ENCODE measurements at places on chromosomes 6 and 20. TPM values are rescaled to one million over a fixed set of nuclear protein-coding genes. Genes with fewer than 3 reads are reported as not detected.

- DNase-seq = no peak
These were observed 50.2 kb downstream of the NCOA3 start for GRCh38 chr20:47551841-47552240.

- peak; percentile 86 for DNase-seq
These were observed 44.2 kb downstream of the ZNF831 start for GRCh38 chr20:59207742-59208357.

GRCh38 chr6:87714093-87714842 is 12.2 kb upstream of the AKIRIN2 start:
- DNase-seq = peak; percentile 55

DNA sequence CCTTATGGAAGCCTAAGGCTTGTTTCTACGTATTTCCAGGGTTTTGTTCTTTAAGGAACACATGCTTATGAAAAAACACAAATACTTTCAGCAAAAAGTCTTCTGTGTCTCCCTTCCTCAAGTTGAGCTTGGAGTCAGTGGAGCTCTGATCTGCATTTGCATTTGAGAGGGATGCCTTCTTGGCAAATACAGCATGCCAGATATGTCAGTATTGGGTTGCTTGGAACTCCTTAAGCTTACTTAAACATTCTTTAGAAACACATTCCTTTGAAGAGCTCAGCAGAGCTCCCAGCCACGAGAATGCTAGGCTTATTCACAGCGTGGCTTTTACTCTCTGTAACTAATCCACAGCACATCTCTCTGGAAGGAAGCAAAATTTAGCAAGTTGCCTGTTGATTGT is 68.3 kb downstream of the ANKRD6 start:
- DNase-seq = no peak

DNA sequence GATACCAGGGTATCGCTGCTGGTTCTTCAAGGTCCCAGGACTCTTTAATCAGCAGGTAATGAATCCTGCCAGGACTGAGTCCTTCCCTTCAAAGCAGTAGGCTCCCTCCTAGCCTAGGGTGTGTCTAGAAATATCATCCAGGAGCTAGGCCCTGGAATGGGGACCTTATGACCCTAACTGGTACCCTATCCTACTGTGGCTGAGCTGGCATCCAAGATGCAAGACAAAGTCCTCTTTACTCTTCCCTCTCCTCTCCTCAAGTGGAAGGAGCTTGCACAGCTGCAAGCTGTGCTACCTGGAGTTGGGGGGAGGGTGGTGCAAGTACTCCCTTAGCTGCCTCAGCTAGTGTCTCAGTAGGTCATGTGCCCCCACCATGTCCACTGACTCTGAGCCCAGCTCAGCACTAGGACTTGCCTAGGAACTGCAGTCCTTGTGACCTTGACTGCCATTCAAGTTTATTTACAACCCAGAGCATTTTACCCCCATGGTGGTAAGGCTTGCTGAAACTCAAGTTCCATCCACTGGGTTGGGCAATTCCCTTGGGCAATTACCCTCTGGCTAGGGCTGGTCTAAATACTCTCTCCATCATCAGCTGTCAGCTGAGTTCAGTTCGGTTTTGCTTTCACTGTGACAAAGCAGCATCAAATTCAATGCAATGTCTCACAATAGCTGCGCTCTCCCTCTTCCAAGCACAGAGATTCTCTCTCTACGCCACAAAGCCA is 48.4 kb upstream of the TOP1 start:
- peak; percentile 34 for DNase-seq

- DNase-seq = no peak
These were observed 31.3 kb upstream of the FAM184A start for GRCh38 chr6:119109654-119110325.

DNA sequence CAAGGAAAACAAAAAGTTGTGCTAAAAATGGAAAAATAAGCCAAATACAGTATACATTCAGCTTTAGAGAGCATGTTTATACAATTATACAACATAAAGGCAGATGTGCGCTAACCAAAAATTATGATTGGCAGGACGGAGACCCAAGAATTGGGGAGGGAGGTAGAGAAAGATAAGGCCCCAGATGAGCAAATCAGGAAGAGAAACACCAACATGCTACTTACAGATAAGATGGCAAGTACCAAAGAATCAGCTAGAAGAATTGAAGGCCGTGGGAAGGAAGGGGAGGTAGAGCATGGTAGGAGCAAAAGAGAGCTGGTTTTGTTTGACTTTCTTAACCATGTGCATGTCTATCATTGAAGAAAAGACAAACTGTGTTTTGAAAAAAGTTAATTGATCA is 45.4 kb downstream of the PRND start:
- DNase-seq = no peak

DNA sequence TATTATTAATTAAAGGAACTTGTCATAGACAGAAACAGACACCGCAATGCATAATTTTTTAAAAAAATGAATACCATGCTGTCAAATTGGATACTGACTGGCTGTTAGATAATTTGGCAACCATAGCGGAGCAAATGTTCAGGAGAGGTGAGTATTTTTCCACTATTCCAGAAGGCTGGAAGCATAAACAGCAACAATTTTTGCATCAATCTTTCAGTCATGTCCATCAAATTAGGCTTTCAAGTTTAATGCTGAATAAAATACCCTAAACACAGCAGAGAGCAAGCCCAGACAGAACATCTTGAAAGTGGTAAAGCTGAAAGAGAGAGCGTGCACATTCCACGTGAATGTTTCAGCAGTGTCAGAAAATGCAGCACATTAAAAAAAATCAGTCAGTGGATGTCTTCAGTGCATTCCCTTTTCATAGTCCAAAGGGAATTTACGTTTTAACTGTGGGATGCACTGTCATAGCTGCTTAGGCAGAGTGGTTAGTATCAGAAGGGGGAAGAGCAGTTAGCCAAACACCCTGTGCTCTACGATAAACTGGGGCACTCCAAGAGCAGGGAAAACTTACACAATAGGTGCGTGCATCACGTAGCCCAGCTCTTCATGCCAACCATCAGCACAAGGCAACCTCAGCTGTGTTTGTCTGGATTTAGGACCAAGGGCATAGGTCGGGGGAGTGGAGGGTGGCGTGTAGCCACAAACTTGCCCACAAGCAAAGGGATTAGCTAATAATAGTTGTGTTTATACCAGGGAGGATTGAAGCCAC is 116.2 kb upstream of the STMND1 start:
- DNase-seq = no peak

DNA sequence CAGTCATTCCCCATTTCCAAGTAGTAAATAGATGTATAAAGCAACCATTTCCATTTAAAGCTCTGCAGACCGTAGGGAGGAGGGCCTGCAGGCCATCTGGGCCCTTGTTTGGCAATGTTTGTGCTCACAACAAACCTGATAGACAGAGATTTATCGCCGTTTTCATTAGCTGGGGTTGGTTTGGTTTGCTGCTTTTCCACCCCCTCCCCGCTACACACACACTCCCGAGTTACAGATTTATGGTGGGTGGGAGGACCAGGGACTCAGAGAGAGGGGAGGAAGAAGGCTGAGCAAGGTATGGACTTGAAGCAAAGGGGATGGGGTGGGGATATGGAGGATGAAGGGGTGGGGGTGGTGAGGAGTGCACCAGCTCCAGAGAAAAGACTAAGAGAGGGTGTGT is 36.6 kb upstream of the FOXP4 start:
- DNase-seq = no peak

GRCh38 chr20:41095110-41095969 is 42.0 kb upstream of the PLCG1 start:
- DNase-seq = peak; percentile 69

DNA sequence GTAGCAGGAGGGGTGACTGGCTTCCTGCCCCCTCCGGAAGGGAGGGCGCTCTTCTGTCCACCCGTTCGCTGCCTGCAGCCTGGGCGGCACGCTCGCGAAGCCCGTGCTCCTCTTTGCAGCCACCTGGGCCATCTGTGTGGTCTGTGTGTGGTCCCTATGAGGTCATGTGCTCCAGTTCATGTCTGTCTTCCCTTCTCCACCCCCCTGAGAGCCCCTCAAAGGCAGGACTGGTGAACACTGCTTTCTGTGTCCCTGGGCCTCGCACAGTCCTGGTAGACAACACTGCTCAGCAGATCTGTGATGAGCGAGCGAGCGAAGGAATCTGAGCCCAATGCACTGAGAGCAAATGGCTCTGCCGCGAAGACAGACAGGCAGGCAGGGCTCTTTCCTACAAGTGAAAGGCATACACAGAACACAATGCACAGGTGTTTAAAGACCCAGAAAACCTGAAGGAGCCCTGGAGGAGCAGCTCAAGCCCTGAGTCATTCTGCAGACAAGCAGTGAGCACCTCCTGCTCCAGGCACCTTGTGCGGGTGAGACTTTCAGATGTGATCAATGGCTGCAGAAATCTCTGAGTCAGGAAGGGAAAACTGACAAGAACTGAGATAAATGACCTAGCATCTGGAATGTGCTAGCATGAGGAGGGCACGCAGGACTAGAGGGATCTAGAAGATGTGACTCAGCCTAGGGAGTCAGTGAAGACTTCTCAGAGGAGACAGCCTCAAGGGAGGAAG is 27.1 kb downstream of the PPP1R3G start:
- DNase-seq = no peak

DNA sequence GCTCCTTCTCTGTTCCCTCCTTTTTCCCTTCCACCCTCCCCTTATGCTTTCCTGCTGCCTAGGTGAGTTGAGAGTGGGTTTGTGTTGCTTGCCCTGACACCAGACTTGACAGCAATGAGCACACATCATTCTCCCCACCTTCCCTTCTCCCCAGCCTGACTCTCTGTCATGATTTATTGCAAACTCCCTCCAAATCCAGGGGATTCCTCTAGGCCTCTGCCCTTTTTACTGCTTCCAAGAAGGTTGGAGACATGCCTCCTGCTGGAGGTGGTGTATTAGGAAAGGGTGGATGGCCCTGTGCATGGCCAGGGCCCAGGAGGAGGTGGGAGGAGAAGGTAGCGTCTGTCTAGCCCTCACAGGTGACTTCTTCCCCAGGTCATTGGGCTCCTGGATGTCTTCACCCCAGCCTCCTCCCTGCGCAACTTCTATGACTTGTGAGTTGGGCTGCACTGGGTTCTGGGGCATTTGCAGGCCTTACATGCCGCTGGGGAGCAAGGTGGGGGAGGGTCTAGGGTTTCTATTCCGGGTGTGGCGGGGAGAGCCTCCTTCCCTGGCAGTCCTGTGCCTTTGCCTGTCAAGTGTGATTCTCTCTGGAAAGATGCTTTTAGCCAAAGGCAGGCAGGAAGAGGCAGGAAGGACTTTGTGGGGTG is 2.1 kb downstream of the MAPK13 start:
- no peak for DNase-seq

DNA sequence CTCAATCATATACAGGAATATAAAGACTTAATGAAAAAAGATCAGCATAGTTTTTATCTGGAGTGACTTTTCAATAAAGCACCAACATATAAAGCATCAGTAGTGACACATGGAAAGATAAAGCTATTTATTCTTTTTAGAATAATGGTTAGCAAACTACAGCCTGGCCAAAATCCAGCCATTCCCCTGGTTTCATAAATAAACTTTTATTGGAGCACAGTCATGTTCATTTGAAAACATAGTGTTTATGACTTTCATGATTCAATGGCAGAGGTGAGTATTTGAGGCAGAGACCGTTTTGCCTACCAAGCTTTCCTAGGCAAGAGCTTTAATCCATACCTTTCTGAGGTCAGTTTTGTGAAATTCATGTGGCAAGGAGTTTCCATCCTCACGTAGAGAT is 153.5 kb downstream of the RPS12 start:
- no peak for DNase-seq

DNA sequence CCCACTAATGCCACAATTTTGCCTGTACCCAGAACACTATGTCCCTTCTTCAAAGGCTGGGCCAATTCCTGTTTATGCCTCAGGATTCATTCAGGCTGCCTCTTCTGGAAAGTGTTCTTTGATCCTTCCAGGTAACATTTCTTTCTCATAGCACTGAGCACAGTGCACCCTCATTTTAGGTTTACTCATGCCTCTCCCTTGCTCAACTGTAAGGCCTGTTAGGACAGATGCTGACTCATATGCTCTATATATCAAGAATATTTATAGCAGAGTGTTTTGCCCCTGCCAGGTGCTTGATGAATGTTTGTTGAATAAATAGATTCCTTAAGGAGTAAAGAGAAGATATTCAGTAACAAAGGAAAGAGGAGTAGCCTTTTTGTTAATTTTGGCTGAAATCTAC is 263.9 kb downstream of the PHF3 start:
- DNase-seq = no peak

GRCh38 chr6:6001443-6001842 is 5.3 kb downstream of the NRN1 start:
- DNase-seq = no peak

DNA sequence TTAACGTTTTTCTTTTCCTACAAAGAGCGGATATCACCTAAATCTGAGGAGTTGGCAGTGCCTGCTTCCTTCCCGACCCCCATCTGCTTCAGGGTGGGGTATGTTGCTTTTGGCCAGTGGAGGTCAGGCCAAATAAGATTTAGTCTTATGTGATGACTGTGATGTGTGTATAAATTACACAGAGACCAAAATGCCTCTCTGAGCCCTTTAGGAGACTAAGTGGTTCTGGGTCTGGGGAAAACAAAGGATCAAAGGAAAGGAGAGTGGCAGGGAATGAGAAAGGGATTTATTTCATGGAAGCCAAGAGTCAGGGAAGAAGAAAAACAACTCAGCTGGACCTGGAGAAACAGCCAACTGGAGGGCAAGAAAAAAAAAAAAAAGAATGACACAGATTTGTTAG is 39.1 kb upstream of the TBC1D7 start:
- no peak for DNase-seq

- no peak for DNase-seq
These were observed 28.8 kb upstream of the ZBTB24 start for GRCh38 chr6:109511832-109512231.

- peak; percentile 62 for DNase-seq
These were observed 28.1 kb downstream of the HM13 start for GRCh38 chr20:31542201-31542842.

DNA sequence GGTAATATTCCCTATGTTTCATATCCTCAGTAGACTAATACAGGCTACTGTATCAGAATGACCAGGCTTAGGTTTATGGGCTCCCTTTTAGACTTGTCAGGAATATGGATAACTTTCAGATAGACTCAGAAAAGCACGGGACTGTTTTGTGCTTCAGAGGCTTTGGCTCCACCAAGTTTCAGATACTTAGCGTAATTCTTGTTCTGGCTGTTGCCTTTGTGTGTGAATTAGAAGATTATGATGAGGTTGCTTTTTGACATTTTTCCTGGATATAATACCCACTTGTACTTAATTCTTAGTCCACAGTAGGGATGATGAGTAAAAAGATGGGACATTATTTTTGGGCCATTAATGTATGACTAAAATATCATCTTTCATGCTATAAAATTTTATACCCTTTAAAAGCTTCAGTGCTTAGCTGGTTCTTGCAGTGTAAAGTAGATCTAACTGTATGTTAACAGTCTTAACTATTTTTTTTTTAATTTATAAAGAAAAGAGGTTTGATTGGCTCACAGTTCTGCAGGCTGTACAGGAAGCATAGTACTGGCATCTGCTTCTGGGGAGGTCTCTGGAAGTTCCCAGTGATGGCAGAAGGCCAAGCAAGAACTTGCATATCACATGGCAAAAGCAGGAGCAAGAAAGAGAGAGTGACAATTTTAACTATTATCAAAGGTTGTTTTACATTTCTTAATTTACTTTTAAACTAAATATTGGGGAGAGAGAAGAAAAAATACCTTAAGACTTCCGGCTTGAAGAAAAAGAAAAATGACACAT is 120.7 kb downstream of the ZFAND3 start:
- DNase-seq = no peak

The EFCAB8 gene
- total RNA-seq = 0.30 TPM

The SPATS1 gene
- not detected for total RNA-seq

The GJA1 gene
- not detected for total RNA-seq

The CST7 gene
- 177 TPM for total RNA-seq

The POLR1H gene
- 49.6 TPM for total RNA-seq

The MYT1 gene
- total RNA-seq = not detected

The SLC17A2 gene
- total RNA-seq = not detected

The CST1 gene
- not detected for total RNA-seq

The PSORS1C2 gene
- total RNA-seq = not detected

The SLC35F1 gene
- not detected for total RNA-seq

Measured in activated CD8-positive, alpha-beta memory T cell treated with anti-CD3 and anti-CD28 coated beads, Interleukin-2, amount 10 ng/mL, durations not matched to agents 7 days and 5 days (primary cell).